ENCODE measurements at places on chromosomes 16 and 17. TPM values are rescaled to one million over a fixed set of nuclear protein-coding genes. Genes with fewer than 3 reads are reported as not detected.

DNA sequence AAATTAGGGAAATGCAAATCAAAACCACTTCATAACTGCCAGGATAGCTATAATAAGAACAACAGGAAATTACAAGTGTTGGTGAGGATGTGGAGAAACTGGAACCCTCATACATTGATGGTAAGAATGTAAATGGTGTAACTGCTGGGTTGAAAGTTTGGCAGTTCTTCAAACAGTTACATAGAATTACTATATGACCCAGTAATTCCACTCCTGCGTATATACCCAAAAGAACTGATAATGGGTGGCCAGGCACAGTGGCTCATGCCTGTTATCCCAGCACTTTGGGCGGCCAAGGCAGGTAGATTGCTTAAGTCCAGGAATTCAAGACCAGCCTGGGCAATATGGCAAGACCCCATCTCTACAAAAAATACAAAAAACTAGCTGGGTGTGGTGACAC, 4.5 kb upstream of the CMTM4 start:
- no peaks in the 10 kb centered on the region for H3K36me3 ChIP-seq
- H3K27me3 ChIP-seq = peaks cover 4% of the 10 kb centered on the region
- H3K4me1 ChIP-seq = peaks cover under 1% of the 10 kb centered on the region
- H3K27ac ChIP-seq = no peak overlapping the region

GRCh38 chr17:1783834-1784611, 22.2 kb downstream of the SERPINF1 start:
- H3K27me3 ChIP-seq = no peaks in the 10 kb centered on the region
- H3K4me1 ChIP-seq = peaks cover 19% of the 10 kb centered on the region
- peak overlapping the region; percentile 86 for H3K4me3 ChIP-seq
- peak; percentile 66 for DNase-seq

Gene SALL1
- polyA plus RNA-seq = not detected

DNA sequence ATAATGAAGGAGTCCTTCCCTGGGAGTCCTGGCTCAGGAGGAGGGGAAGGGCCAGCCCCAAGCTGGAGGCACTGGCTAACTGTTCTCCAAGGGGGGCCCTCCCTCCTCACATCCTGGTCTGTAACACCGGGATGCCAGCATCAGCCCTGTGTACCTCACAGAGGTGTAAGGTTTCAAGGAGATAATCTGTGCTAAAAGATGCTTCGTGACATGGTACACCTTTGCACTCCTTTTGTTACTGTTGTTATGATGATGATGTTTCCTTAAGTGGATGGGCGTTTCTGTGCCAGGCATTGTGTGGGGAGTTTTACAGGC, 236.7 kb upstream of the TNRC6C start:
- no peak overlapping the region for H3K27ac ChIP-seq
- peaks cover 60% of the 10 kb centered on the region for H3K27me3 ChIP-seq
- H3K4me1 ChIP-seq = peaks cover 13% of the 10 kb centered on the region
- no peak for DNase-seq
- H3K36me3 ChIP-seq = no peaks in the 10 kb centered on the region
- no peak overlapping the region for H3K4me3 ChIP-seq

- peak; percentile 98 for DNase-seq
- H3K4me1 ChIP-seq = peaks cover 54% of the 10 kb centered on the region
- H3K27me3 ChIP-seq = peaks cover 10% of the 10 kb centered on the region
- peak overlapping the region; percentile 98 for H3K27ac ChIP-seq
- peak overlapping the region; percentile 96 for H3K4me3 ChIP-seq
Measured at GRCh38 chr17:7214300-7215135, 5.1 kb downstream of the DLG4 start.

All from naive B cell (primary cell).